Naive B cell (primary cell): ENCODE measurements at places on chromosomes 16 and 17.

DNA sequence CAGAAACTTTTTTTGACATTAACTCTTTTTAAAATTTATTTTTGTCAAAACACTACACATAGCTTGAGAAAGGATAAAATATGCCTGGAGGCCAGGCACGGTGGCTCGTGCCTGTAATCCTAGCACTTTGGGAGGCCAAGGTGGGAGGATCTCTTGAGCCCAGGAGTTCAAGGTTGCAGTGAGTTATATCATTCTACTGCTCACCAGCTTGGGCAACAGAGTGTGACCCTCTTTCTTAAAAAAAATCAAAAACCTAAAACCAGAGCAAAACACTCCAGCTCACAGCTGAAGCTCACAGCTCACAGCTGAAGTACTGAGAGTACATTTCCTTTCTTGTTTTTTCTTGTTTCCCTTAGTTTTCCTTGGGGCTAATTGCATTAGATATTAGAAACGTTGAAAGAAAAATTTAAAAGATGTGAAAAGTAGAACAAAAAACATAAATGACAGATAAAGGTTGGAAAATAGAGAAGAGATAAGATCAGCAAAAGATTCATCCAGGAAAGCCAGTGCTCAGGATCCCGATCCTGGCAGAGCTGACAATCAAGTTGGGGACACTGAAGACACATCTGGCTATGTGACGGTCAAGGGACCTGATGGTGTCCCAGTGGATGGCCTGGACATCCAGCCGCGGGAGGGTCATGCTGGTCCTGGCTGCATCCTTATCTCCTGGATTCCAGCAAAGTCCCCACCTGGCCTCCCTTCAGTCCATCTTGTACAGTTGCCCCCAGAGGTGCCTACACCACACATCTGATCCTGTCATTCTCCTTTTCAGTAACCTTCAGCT, 9.8 kb downstream of the CHST6 start:
- DNase-seq, result no peak
- H3K27me3 ChIP-seq, result no peaks in the 10 kb centered on the region
- H3K36me3 ChIP-seq, result no peaks in the 10 kb centered on the region
- no peak overlapping the region for H3K4me3 ChIP-seq

DNA sequence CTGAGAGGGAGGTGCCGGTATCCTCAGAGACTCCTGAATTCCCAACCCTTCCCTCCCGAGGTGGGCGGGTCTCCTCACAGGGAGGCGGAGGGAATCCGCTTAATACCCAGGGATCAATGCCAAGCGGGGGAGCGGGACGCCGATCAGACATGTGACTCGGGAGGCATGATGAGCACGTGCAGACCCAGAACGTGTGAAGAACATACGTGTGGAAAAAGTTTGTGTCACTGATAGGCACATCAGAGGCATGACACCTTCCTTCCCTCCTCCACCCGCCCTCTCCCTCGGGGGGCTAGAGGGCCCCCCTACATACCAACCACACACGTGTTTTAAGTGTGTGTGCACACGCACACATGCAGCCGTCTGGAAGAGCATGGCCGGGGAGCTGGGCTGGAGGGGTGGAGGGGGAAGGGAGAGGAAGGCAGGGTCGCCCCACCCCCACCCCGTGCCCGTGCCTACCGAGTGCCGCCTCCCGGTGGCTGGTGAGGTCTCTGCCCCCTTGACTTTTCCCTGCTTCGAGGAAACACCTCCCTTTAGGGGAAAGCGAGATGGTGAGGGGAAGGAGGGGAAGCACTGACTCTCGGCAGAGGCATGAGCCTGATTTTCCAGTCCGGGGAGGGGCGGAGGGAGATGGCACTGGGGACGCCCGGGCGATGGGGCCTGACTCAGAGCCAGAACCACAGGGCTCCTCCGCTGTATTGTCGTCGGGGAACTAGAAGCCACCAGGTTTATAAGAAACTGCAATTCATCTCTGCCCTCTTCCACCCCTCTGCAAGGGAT, 12.1 kb upstream of the TBX21 start:
- H3K4me1 ChIP-seq, result peaks cover 58% of the 10 kb centered on the region
- no peak overlapping the region for H3K4me3 ChIP-seq
- no peak overlapping the region for H3K27ac ChIP-seq
- H3K36me3 ChIP-seq, result no peaks in the 10 kb centered on the region
- no peak for DNase-seq
- H3K27me3 ChIP-seq, result peaks cover 26% of the 10 kb centered on the region

GRCh38 chr17:42674755-42675347, 1.9 kb downstream of the PLEKHH3 start:
- H3K27me3 ChIP-seq, result peaks cover 50% of the 10 kb centered on the region
- no peaks in the 10 kb centered on the region for H3K36me3 ChIP-seq
- H3K27ac ChIP-seq, result no peak overlapping the region
- H3K4me3 ChIP-seq, result peak overlapping the region; percentile 85
- DNase-seq, result no peak
- peaks cover 59% of the 10 kb centered on the region for H3K4me1 ChIP-seq

GRCh38 chr16:30769379-30770089, 7.4 kb downstream of the RNF40 start:
- H3K27ac ChIP-seq, result no peak overlapping the region
- peaks cover 16% of the 10 kb centered on the region for H3K4me1 ChIP-seq
- peaks cover 17% of the 10 kb centered on the region for H3K36me3 ChIP-seq

- H3K27me3 ChIP-seq, result no peaks in the 10 kb centered on the region
- DNase-seq, result no peak
- no peaks in the 10 kb centered on the region for H3K36me3 ChIP-seq
- H3K4me3 ChIP-seq, result no peak overlapping the region
- H3K4me1 ChIP-seq, result peaks cover 10% of the 10 kb centered on the region
These were observed 52.5 kb downstream of the LITAF start for GRCh38 chr16:11534262-11534661.

- H3K4me1 ChIP-seq, result no peaks in the 10 kb centered on the region
- no peak overlapping the region for H3K4me3 ChIP-seq
- peaks cover 14% of the 10 kb centered on the region for H3K36me3 ChIP-seq
- H3K27ac ChIP-seq, result no peak overlapping the region
- DNase-seq, result no peak
These were observed 23.4 kb upstream of the RBFOX3 start for GRCh38 chr17:79633993-79634813.

DNA sequence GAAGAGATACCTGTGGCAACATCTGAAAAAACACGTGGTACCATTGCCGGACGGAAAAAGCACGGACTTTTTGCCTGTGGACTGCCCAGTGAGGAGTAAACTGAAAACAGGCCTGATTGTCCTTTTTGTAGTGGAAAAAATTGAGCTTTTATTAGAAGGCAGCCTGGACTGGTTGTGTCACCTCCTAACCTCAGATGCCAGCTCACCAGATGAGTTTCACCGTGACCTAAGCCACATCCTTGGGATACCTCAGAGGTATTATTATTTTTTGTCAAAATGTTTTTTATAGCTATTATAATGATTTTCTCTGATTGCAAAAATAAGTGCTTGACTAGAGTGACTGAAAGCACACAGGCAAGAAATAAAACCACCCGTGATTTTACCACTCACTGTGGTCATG, 34.9 kb downstream of the RNF213 start:
- H3K27ac ChIP-seq, result no peak overlapping the region
- no peaks in the 10 kb centered on the region for H3K4me1 ChIP-seq
- H3K4me3 ChIP-seq, result no peak overlapping the region
- no peaks in the 10 kb centered on the region for H3K27me3 ChIP-seq
- DNase-seq, result no peak
- H3K36me3 ChIP-seq, result peaks cover 11% of the 10 kb centered on the region

- H3K36me3 ChIP-seq, result no peaks in the 10 kb centered on the region
- H3K27ac ChIP-seq, result no peak overlapping the region
- no peaks in the 10 kb centered on the region for H3K4me1 ChIP-seq
- no peak overlapping the region for H3K4me3 ChIP-seq
These were observed 12.7 kb downstream of the MMP15 start for GRCh38 chr16:58038219-58038641.

DNA sequence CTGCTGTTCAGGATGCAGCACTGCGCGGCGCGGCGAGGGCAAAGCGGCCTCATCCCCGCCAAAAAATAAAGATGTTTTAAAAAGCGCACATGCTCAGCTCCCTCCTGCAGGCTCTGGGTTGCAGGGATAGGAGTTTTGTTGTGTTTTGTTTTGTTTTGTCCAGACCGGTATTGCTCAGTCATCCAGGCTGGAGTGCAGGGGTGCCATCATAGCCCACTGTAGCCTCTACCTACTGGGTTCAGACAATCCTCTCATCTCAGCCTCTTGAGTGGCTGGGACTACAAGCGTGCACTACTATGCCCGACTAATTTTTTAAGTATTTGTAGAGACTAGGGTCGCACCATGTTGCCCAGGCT, 636 bp downstream of the WWOX start:
- no peak for DNase-seq
- peaks cover 6% of the 10 kb centered on the region for H3K27me3 ChIP-seq
- H3K4me3 ChIP-seq, result peak overlapping the region; percentile 90
- H3K36me3 ChIP-seq, result no peaks in the 10 kb centered on the region
- H3K27ac ChIP-seq, result no peak overlapping the region

- H3K36me3 ChIP-seq, result peaks cover 5% of the 10 kb centered on the region
- peaks cover 7% of the 10 kb centered on the region for H3K4me1 ChIP-seq
- no peak for DNase-seq
- H3K27me3 ChIP-seq, result no peaks in the 10 kb centered on the region
- no peak overlapping the region for H3K27ac ChIP-seq
These were observed 2.1 kb downstream of the OMG start for GRCh38 chr17:31294820-31295488.

- H3K27me3 ChIP-seq, result no peaks in the 10 kb centered on the region
- H3K4me3 ChIP-seq, result no peak overlapping the region
- no peaks in the 10 kb centered on the region for H3K4me1 ChIP-seq
- DNase-seq, result peak; percentile 15
- H3K27ac ChIP-seq, result no peak overlapping the region
- peaks cover 13% of the 10 kb centered on the region for H3K36me3 ChIP-seq
These were observed 324.7 kb downstream of the BCAS3 start for GRCh38 chr17:61002316-61002736.

- H3K36me3 ChIP-seq, result no peaks in the 10 kb centered on the region
- no peak overlapping the region for H3K4me3 ChIP-seq
- no peak overlapping the region for H3K27ac ChIP-seq
- peaks cover 54% of the 10 kb centered on the region for H3K27me3 ChIP-seq
- no peak for DNase-seq
- H3K4me1 ChIP-seq, result no peaks in the 10 kb centered on the region
These were observed 5.9 kb downstream of the CCL7 start for GRCh38 chr17:34275881-34276280.

DNA sequence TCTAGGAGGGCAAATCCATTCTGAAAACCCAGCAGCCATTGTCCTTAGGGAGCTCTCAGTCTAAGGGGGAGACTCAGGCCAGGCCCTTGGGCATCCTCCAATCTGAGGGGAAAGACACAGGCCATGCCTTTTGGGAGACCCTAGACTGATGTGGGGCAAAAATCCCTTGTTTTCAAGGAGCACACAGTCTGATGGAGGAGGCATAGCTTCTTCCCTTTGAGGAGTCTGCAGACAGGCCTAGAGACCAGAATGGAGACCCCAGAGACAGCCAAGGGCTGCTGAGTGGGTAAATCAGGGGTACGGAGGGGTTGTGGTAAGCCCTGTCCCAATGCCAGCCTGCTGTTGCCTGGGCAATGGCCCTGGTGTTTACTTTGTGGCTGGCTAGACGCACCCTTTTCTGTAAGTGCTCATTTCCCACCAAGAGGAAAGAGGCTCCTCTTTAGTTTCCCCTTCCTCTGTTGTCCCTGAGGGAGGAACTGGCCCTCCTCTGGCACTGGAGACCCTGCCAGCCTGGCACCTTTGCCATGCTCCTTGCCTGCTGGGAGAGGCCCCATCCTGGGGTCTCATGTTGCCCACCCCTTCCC, 19.3 kb downstream of the ARHGAP23 start:
- peaks cover 4% of the 10 kb centered on the region for H3K27me3 ChIP-seq
- H3K4me1 ChIP-seq, result peaks cover 11% of the 10 kb centered on the region
- H3K27ac ChIP-seq, result no peak overlapping the region
- H3K4me3 ChIP-seq, result no peak overlapping the region
- peaks cover 4% of the 10 kb centered on the region for H3K36me3 ChIP-seq
- no peak for DNase-seq

DNA sequence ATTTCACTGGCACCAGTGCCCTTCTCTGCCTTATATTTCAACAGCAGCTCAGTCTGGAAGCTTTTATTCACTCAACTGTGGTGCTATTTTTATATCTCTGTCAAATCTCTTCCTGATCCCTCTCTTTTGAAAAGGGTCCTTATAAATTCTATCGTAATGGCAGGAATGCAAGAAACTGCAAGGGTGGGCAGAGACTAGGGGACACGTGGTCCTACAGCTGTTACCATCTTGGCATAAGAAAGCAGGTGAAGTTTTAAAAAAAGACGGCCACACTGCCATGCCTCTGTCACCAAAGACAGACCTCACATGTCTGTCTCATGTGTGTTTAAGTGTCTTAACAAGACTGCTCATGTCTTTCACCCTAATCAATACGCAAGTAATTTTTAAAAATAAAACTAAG, 368.4 kb upstream of the CDH11 start:
- H3K4me1 ChIP-seq, result no peaks in the 10 kb centered on the region
- H3K36me3 ChIP-seq, result no peaks in the 10 kb centered on the region
- no peak for DNase-seq
- no peaks in the 10 kb centered on the region for H3K27me3 ChIP-seq
